ENCODE measurements at places on chromosomes 6 and 20. TPM values are rescaled to one million over a fixed set of nuclear protein-coding genes. Genes with fewer than 3 reads are reported as not detected.

DNA sequence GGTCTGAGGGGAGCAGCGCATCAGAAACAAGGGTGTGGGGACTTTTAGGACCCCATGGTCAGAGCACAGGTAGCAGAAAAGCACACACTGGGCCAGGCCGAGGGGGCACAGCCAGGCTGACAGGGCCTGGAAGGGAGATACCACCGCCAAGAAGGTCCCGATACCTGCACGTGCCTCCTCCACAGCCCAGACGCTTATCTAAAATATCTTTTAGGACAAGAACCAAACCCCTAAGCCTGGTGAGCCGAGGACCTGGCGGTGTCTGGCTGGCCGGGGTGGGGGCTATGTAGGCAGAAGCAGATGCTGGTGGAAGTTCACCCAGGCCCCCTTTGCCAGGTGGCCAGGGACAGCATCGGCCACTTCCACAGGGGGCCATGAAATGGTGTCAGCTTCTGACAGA, 89.3 kb downstream of the CDC5L start:
- no peak for DNase-seq
- no peaks in the 10 kb centered on the region for H3K36me3 ChIP-seq
- no peak overlapping the region for H3K27ac ChIP-seq
- no peak overlapping the region for H3K4me3 ChIP-seq
- H3K4me1 ChIP-seq = no peaks in the 10 kb centered on the region
- no peaks in the 10 kb centered on the region for H3K27me3 ChIP-seq

FNDC1 gene
- 1.3 TPM for total RNA-seq

- H3K4me1 ChIP-seq = no peaks in the 10 kb centered on the region
- H3K27ac ChIP-seq = no peak overlapping the region
- no peaks in the 10 kb centered on the region for H3K27me3 ChIP-seq
- DNase-seq = no peak
- H3K36me3 ChIP-seq = no peaks in the 10 kb centered on the region
These were observed 4.5 kb upstream of the NKAIN4 start for GRCh38 chr20:63258781-63259180.

MMP24 gene
- 12.4 TPM for total RNA-seq

TBXT gene
- not detected for total RNA-seq

AK9 gene
- 10.9 TPM for total RNA-seq

ADAM33 gene
- 4.3 TPM for total RNA-seq

- no peak overlapping the region for H3K4me3 ChIP-seq
- no peak for DNase-seq
- H3K4me1 ChIP-seq = no peaks in the 10 kb centered on the region
- no peak overlapping the region for H3K27ac ChIP-seq
These were observed 326.2 kb upstream of the SPTLC3 start for GRCh38 chr20:12682613-12683012.

- DNase-seq = no peak
- no peaks in the 10 kb centered on the region for H3K27me3 ChIP-seq
- H3K4me1 ChIP-seq = peaks cover 12% of the 10 kb centered on the region
These were observed 19.8 kb downstream of the ADGRF5 start for GRCh38 chr6:46901882-46902314.

- no peaks in the 10 kb centered on the region for H3K27me3 ChIP-seq
- H3K4me3 ChIP-seq = no peak overlapping the region
- DNase-seq = no peak
- H3K27ac ChIP-seq = no peak overlapping the region
- no peaks in the 10 kb centered on the region for H3K36me3 ChIP-seq
These were observed 189.6 kb upstream of the MAN1A1 start for GRCh38 chr6:119539066-119539746.

Measured in kidney (tissue), 22 donors.